ENCODE measurements at places on chromosomes 2 and 18. TPM values are rescaled to one million over a fixed set of nuclear protein-coding genes. Genes with fewer than 3 reads are reported as not detected.

GRCh38 chr2:238987352-238987981 is 139.6 kb downstream of the TWIST2 start:
- no peak for DNase-seq

GRCh38 chr18:50114448-50114847 is 80.5 kb downstream of the MYO5B start:
- DNase-seq: no peak

DNA sequence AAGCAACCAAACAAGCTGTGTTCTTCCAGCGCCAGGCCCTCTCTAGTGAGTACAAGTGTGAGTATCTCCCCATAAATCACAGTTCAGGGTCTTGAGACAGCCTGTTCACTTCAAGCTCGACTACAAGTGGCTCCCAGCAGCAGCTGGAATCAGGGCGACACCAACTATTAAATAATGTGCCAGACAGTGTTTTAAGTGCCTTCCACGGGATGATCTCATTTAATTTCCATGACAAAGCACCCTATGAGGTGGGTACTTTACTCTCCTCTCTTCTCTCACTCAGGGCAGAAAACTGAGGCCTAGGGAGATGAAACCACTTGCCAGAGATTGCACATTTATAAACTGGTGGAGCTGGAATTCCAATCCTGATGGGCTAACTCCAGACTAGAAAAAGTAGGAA is 2.6 kb upstream of the FAM136A start:
- no peak for DNase-seq

- DNase-seq: no peak
Observed at GRCh38 chr18:65093346-65093745, 657.5 kb upstream of the CDH7 start.

DNA sequence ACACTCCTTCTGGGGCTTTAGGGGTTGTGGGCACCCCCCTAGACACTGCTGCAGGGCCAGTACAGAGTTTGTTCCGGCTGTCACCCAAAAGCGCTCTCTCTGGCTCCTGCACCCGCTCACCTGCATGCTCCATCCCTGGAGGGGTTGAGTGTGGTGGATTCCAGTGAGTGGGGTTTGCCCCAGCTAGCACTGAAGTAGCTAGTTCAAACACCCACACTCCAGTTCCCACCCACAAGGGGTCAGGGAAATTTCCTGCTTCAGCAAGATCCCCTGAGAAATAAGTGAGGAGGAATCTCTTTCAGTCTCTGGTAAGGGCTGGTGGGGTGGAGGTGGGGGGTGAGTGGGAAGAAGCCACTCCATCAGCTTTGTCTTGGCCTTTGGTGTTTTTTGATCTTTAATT is 73.6 kb downstream of the TMEM17 start:
- no peak for DNase-seq

DNA sequence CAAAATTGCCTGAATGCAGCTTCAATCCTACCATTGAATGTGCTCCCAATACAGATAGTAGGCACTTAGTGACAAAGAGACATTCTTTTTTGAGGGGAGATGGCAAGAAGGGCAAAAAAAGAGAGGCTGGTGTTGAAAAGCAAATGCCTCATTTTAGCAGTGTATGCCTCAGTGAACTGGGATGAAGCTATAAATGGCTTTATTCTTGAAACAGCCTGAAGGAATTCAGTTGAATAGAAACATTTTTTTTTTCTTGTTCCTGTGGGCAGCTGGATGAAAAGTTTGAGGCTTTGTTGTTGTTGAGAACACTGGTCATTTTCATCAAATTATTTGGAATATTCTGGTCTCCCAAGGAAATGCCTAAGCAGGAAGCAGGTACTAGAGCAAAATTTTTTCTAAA is 228.9 kb downstream of the RNF144A start:
- no peak for DNase-seq

GRCh38 chr2:225400546-225401400 is 1.3 kb downstream of the NYAP2 start:
- DNase-seq: no peak

GRCh38 chr18:35378574-35378896 is 1.4 kb upstream of the ZNF396 start:
- no peak for DNase-seq

DNA sequence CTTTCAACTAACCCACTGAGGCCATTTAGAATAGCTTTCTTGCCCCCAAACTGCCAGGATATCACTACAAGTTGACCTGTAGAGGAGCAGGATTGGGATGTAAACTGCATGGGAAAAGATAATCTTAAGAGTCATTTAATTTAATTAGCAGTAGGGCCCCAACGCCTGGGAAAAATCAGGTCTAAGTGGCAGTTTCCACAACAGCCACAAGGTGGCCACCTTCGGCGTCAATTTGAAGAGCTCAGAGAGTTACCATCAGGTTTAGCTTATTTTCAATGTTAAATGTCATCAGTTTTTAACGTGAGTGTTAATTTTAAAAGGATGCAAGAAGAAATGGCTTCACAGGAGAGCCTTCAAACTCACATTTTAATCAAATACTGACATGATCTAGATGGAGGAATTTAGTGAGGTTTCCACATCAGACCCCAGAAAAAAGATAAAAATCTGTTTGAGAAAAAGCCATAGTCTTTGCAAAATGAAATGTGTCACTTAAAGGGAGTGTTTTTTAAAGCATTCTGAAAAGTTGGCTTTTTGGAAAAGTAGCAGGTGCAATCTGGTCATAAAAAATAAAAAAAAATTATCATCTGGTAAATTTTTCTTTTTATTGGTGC is 77.3 kb upstream of the UPP2 start:
- peak; percentile 26 for DNase-seq

DNA sequence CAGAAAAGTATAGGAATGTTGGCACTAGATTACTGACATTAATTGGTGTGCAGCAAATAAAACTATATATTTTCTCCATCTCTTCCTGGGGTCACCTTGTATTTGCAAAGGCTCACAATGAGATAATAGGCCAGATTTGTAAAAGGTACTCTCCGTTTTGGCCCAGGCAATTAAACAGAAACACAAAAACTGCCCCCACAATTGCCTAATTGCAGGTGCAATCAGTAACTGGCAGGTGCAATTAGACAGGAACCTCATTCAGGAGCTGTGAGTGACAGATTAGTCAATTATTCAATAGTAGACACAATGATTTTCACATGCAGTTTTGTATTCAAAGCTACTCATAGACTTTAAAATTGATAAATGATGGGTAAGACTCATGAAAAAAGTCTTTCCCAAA is 451.4 kb upstream of the ID2 start:
- DNase-seq: no peak

GRCh38 chr2:102460467-102460866 is 12.6 kb upstream of the SLC9A4 start:
- DNase-seq: no peak

- DNase-seq: no peak
Observed at GRCh38 chr2:191926671-191927070, 79.8 kb upstream of the CAVIN2 start.

- DNase-seq: no peak
Observed at GRCh38 chr18:58497845-58498244, 131.0 kb downstream of the ALPK2 start.

DNA sequence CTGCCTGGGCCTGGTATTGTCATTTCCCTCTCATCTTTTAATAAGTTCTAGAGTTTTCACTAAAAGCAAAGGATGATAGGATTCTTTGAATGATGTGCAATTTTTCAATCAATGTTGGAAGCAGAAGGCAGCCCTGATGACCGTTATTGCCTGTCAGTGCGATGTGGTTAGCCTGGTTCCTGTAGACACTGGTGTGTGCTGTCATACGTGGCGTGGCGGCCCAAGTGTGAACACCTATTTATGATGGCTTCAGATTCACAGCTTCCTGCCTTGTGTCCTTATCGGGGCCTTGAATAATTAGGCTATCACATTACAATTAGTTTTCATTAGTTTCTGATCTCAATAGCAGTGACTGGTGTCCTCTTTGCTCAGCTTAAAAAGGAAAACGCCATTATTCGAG is 218.5 kb downstream of the TPGS2 start:
- DNase-seq: no peak

Gene TSPYL6
- not detected for total RNA-seq

Gene L3MBTL4
- total RNA-seq: not detected

Gene TEKT4
- not detected for total RNA-seq
